T follicular helper cell (primary cell): ENCODE measurements at places on chromosomes 6 and 20.

GRCh38 chr6:158160932-158161539 is 7.0 kb downstream of the SERAC1 start:
- no peak for DNase-seq

DNA sequence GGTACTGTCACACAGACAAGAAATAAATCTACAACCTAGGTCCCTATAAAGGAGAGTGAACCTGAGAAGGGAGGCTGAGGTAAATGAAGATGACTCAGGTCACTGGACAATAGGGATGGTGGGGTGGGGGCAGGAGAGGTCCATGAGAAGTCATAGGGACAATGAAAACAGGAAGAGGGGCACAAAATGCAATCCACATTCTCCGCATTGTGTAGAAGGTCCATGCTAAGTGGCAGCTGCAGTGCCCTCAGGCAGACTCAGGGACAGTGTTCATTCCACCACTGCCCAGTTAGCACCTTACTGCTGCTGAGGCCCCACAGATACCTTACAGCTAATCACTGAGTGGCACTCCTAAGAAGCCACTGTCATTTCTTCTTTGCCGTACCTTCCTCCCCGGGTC is 156.8 kb downstream of the RCAN2 start:
- no peak for DNase-seq

GRCh38 chr20:33507461-33507860 is 17.6 kb downstream of the CBFA2T2 start:
- no peak for DNase-seq

- DNase-seq = no peak
Observed at GRCh38 chr20:24530131-24530680, 60.8 kb downstream of the SYNDIG1 start.

DNA sequence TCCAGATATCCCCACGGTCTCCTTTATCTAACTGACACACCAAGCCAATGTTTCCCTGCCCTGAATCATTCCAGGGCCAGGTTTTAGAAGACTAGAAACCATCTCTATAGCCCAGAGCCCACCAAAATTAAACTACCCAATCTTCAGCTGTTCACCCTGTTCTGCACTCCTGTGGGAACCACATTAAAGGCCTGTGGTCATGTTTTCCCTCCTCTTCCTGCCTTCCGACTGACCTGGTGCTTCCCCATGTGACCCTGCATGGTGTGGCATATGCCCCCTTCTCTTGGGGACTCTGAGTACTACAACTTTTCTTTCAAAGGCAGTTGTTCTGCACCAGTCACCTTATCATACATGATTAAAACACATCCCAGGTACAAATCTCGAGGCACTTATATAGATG is 155.0 kb downstream of the TMEM200A start:
- no peak for DNase-seq
